Transverse colon (tissue), 4 donors: ENCODE measurements at places on chromosomes 1 and 21. TPM values are rescaled to one million over a fixed set of nuclear protein-coding genes. Genes with fewer than 3 reads are reported as not detected.

The AKIRIN1 gene
- 38.5 TPM for total RNA-seq

The TNNT2 gene
- total RNA-seq: 0.95 TPM

The ZZZ3 gene
- 15.9 TPM for total RNA-seq

The NUF2 gene
- not detected for total RNA-seq

The OLFML2B gene
- 2.6 TPM for total RNA-seq

- no peaks in the 10 kb centered on the region for H3K27me3 ChIP-seq
- H3K4me1 ChIP-seq: no peaks in the 10 kb centered on the region
- no peak overlapping the region for H3K4me3 ChIP-seq
Measured at GRCh38 chr1:210456731-210457255, 128.1 kb downstream of the HHAT start.

GRCh38 chr1:211606914-211607753 is 28.2 kb upstream of the SLC30A1 start:
- H3K27me3 ChIP-seq: no peaks in the 10 kb centered on the region
- no peaks in the 10 kb centered on the region for H3K36me3 ChIP-seq
- DNase-seq: peak; percentile 41
- no peak overlapping the region for H3K4me3 ChIP-seq
- H3K4me1 ChIP-seq: peaks cover 14% of the 10 kb centered on the region

DNA sequence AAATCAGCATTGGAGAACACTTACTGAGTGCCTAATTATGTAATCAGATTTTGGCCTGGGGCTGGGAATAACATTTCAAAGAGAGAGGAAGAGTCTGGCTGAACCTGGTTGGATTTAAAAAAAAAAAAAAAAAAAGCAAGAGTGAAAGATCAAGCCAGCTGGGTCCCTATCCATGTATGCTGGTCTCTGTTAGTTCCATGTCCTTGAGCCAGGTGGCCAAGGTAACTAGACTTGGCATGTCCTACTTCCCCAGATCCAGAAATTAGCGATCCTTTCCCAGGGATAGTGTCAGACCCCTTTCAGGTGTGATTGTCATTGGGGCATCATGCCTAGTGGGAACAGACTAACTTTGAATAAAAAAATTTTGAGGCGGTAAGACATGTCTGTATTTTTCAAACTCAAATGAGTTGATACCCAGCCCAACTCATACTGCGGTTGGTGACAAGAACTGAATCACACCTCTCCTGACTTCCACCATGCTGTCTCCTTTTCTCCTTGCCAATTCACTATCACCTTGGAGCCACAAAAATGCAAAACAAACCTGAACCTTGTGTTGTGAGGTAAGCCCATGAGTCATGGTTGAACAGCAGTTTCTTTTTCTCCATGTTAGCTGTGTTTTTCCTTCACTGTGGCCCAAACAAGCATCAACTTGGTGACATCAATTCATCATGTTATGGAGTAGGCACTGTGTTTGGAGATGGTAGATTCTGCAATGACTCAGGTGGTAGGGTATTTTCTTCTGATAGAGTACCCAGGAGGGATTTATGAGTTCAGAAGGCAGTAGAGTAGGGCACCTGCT is 24.5 kb upstream of the PPP2R5A start:
- H3K27me3 ChIP-seq: no peaks in the 10 kb centered on the region
- H3K27ac ChIP-seq: no peak overlapping the region
- H3K36me3 ChIP-seq: no peaks in the 10 kb centered on the region

GRCh38 chr1:100545855-100546254 is 7.9 kb downstream of the GPR88 start:
- H3K27me3 ChIP-seq: peaks cover 17% of the 10 kb centered on the region
- H3K36me3 ChIP-seq: no peaks in the 10 kb centered on the region
- no peak for DNase-seq
- no peak overlapping the region for H3K4me3 ChIP-seq

DNA sequence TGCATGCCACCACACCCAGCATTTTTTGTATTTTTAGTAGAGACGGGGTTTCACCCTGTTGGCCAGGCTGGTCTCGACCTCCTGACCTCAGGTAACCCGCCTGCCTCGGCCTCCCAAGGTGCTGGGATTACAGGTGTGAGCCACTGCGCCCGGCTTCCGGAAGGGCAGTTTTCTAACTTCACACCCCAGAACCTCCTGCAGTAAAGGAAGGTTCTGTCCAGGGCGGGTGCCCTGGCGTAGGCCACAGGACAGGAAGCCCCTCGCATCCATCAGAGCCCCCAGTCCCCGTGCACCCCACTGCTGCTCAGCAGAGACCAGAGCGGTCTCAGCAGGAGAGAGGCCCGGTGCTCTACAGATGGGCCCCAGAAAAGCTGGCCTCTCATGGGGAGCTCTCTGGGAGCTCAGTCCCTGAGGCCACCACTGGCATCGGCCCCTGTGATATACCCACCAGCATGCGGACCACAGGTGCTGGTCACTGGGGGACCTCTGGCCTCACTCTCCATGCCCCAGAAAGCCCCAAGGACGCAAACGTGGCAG is 4.1 kb upstream of the DNMT3L start:
- H3K4me3 ChIP-seq: no peak overlapping the region
- no peaks in the 10 kb centered on the region for H3K27me3 ChIP-seq
- H3K4me1 ChIP-seq: no peaks in the 10 kb centered on the region
- H3K27ac ChIP-seq: no peak overlapping the region
